Airway epithelial cell (primary cell): ENCODE measurements at places on chromosomes 16 and 17. TPM values are rescaled to one million over a fixed set of nuclear protein-coding genes. Genes with fewer than 3 reads are reported as not detected.

Gene SLC47A1
- 0.99 and 2.9 TPM in 2 replicates for total RNA-seq

Gene GPR142
- total RNA-seq, result not detected in 2 replicates

Gene MIEN1
- total RNA-seq, result 61.4 and 102 TPM in 2 replicates

Gene KRTAP1-1
- not detected in 2 replicates for total RNA-seq

Gene PRSS21
- total RNA-seq, result 3.4 and 7.5 TPM in 2 replicates

Gene RAMP2
- 0.49 TPM in 1 of 2 replicates, not detected in the other for total RNA-seq

Gene CDH5
- 0.14 TPM in 1 of 2 replicates, not detected in the other for total RNA-seq

Gene HBA2
- total RNA-seq, result not detected in 2 replicates

Gene LPO
- not detected in 2 replicates for total RNA-seq

Gene SLC5A11
- not detected in 2 replicates for total RNA-seq

Gene NLGN2
- 6.0 and 8.9 TPM in 2 replicates for total RNA-seq

Gene TM4SF5
- total RNA-seq, result not detected in 2 replicates

Gene ASIC2
- not detected in 2 replicates for total RNA-seq

Gene TBC1D3L
- total RNA-seq, result 2.4 and 4.2 TPM in 2 replicates
